ENCODE measurements at places on chromosomes 11 and 22.

DNA sequence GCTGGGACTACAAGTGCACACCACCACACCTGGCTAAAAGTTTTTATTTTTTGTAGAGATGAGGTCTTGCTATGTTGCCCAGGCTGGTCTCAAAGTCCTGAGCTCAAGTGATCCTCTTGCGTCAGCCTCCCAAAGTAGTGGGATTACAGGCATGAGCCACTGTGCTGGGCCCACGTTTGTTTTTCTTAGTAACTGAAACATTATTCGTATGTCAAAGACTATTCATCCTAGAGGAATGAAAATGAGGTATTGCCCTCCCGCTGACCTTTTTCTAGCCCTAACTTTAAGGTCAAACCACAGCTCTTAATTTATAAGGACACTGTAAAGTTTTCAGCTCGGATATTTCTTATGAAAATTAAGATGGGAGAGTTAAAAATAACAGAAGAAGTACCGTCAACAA, 33.2 kb upstream of the PAX6 start:
- DNase-seq, result peak; percentile 11

DNA sequence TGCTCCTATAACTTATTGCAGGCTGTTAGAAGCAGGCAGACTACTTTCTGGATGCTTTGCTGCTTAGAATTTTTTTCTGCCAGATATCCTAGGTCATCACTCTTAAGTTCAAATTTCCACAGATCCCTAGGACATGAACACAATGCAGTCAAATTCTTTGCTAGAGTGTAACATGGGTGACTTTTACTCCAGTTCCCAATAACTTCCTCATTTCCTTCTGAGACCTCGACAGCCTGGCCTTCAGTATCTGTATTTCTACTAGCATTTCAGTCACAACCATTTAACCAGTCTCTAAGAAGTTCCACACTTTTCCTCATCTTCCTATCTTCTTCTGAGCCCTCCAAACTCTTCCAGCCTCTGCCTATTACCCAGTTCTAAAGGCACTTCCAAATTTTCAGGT, 60.4 kb upstream of the ZBED5 start:
- no peak for DNase-seq

DNA sequence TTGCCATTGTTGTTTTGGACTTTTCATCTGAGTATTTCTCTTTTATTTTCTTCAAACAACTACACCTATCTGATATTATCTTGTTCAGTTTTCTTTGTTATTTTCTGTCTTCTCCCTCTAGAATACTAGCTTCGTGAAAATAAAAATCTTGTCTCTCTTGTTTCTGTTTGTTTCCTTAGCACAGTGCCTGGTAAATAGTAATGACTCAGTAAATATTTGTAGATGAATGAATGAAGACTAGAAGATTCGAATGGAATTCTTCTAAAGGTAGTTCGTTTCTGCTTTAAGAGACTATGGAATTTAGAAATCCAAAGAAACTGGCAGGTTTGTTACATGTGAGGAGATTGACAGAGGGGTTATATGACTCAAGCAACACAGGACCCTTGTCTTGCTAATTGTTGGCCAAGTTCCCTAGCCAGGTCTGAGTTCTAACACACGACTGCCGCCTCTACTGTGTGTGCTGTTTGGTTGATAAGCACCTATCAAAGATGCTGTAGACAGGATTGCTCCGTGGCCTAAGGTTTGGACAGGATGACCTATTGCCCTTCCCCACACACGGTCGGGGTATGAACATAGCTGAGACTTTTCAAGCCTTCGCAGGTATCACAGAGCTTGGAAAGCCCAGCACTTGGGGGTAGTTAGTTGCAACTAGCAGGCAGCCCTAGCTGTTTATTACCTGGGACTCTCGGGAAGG, 831 bp upstream of the TMEM135 start:
- no peak for DNase-seq

- DNase-seq, result no peak
Observed at GRCh38 chr22:27867953-27868731, 50.9 kb downstream of the PITPNB start.

GRCh38 chr11:2092956-2093412, 46.2 kb downstream of the IGF2 start:
- DNase-seq, result peak; percentile 82

DNA sequence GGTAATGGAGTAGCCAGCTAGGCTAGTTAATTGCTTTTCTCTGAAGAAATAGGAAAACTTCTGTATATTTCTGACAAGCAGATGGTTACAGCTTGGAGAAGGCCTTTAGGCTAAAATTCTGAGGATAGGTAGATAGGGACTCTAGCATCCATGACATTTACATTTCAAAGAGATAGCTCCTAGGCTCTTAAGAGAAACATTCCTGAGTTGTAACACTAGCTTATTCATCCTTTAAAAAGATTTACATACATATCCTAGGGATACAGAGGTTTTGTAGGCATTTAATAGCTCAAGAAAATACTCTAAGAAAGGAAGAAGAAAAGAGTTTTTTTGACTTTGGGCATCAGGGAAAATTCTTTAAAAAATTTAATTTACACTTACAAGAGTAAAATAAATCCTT, 130.9 kb upstream of the CCDC179 start:
- no peak for DNase-seq

DNA sequence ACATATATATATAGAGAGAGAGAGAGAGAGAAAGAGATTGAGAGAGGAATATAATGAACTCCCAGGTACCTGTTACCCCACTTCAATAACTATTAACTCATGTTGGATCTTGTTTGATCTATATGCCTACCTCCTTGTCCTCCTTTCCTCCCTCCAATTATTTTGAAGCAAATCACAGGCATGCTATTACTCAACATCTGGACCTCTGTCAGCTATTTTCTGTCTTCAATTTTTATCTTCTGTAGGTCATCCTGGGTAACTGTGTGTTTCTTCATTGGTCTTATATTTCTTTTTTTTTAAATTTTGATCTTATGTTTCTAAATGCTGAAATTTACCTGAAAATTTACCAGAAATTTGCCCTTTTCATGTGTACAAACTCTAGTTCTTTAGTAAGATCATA, 24.8 kb downstream of the UVRAG start:
- DNase-seq, result no peak

GRCh38 chr11:72411623-72412419, 22.5 kb downstream of the CLPB start:
- peak; percentile 21 for DNase-seq

DNA sequence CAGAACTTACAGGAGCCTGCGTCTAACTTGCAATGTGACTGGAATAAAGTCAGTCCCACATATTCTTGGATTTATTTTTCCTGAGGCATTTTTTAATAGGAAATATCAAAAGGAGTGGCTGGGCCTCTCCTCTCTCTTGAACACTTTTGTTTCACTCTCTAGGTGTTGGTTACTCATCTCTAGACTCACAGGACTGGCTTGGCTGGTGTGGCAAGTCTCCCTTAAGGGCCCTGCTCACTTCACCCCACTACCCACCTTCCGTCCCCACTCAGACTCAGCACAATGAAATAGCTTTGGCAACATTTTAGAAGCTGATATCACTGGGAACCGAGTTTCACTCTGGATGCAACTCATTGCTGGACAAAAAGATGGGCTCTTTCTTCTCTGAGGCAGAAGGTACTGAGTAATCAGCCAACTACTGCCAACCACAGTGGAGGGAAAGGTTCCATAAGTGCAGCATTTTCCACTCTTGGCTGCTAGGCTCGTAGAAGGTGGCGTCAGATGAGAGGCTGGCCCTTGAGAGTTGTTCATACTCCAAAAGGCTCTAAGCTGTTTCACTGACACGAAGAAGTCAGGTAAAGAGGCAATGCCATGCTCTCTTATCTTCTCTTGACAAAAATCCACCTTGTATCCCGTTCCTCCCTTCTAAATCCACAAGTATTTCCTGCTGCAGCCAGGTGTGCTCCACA, 390.6 kb downstream of the SOX6 start:
- no peak for DNase-seq

GRCh38 chr11:92416971-92417725, 192.5 kb downstream of the FAT3 start:
- DNase-seq, result no peak

GRCh38 chr11:44698252-44698912, 28.4 kb upstream of the TSPAN18 start:
- no peak for DNase-seq

DNA sequence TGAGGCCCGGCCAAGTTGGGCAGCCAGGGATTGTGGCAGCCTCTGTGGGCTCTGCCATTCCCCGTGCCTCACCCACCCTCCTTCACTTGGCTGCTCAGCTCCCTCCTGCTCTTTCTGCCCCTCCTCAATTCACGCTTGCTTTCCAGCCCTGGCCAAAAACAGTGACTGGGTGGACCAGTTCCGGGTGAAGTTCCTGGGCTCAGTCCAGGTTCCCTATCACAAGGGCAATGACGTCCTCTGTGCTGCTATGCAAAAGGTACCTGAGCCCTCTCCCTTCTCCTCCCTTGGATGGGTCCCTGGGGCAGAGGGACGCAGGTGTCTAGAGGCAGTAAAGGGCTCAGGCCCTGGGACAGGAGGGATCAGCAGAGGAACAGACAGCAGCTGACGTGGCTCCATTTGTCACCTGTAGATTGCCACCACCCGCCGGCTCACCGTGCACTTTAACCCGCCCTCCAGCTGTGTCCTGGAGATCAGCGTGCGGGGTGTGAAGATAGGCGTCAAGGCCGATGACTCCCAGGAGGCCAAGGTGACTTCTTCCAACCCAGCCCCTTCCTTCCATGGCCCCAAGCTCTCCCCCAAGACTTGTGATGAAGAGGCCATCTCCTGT, 2.7 kb downstream of the FREY1 start:
- no peak for DNase-seq

DNA sequence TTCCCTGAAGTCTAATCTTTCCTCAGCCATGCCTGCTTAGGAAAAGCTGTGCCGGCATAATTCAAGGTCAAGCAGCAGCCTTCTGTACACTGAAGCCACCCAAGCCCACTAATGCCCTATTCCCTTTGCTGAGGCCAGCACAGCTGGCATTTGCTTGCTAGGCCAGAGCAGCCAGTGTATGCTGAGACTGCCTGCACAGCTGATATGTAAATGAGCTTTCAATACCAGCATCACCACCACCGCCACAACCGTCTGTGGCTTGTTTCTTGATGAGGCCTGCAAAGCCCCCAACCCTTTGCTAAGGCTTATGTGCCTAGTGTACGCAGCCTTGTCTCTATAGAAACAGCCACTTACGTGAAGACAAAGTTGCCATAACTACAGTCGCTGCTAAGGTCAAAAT, 56.3 kb upstream of the TNRC6B start:
- no peak for DNase-seq

GRCh38 chr11:44620328-44620725, 54.9 kb downstream of the CD82 start:
- DNase-seq, result no peak

- DNase-seq, result no peak
Observed at GRCh38 chr11:113174882-113175281, 139.5 kb upstream of the TTC12 start.

DNA sequence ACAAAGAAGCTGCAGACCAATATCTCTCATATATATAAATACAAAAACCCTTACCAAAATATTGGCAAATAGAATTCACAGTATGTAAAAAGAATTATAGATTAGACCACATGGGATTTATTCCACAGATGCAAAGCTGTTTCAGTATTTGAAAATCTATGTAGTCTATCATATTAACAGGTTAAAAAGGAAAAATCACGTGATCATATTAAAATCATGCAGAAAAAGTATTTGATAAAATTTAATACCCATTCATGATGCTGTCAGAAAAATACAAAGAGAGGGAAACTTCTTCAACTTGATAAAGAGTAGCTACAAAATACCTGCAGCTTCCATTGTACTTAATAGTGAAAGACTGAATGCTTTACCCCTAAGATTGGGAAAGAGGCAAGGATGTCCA, 67.2 kb upstream of the CD44 start:
- DNase-seq, result no peak

DNA sequence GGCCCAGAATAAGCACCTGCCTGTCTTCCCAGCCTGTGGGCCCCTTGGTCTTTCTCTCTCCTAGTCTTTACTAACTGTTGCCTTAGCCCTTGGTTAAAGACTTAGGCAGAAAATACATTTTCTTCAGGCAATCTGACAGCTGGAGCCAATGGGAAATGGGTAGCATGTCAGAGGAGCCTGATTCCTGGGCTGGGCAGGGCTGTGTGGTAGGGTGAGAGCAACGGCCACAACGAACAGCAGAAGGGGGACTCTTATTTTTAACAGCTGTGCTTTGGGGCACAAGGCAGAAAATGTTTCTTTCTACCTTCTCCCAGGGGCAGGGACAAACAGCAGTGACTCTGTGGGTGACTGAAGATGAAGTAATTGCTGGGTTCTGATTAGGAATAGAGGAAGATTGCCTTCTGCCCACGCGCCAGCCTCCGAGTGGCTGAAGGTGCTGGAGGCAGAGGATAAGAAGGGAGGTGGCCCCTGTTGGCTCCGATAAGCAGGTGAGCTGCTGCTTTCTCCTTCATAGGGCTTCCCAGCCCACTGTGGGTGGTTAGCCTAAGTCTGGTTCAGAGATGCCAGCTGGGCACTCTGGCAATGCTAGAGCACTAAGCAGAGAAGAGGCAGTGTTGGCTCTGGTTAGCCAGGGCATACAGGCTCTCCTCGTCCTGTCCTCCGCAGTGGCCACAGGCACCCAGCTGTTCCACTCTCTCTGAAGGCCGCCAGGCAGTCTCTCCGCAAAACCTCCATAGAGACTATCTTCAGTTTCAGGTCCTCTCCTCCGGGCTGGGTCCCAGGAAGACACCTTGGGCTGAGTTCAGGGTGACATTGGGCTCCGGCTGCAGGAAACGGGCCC, 1.5 kb downstream of the YPEL4 start:
- no peak for DNase-seq

DNA sequence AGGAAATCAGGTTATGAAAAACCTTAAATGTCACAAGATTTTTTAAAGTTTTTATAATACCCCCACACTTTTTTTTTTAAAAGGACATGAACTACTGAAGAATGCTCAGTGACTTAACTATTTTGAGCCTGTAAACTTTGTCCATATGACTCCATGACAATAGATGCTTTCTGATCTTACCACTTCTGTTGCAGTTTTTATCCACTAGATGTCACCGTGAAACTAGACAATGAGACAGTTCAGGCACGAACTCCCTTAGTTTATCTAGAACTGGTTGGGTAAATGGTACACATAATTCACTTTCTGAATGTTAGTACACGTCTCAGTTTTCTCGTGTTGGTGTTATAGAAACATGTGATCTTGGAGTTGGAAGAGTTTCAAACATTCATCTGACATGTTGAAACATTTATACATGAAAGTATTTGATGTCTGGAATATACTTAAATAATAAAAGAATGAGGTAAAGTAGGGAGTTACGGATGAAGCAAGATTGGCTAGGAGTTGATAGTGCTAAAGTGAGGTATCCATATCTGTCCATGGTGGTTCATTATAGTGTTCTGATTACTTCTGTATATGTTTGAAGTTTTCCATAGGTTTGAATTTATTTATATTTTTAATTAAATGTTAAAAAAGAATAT, 8.1 kb downstream of the CCDC15 start:
- DNase-seq, result peak; percentile 27

DNA sequence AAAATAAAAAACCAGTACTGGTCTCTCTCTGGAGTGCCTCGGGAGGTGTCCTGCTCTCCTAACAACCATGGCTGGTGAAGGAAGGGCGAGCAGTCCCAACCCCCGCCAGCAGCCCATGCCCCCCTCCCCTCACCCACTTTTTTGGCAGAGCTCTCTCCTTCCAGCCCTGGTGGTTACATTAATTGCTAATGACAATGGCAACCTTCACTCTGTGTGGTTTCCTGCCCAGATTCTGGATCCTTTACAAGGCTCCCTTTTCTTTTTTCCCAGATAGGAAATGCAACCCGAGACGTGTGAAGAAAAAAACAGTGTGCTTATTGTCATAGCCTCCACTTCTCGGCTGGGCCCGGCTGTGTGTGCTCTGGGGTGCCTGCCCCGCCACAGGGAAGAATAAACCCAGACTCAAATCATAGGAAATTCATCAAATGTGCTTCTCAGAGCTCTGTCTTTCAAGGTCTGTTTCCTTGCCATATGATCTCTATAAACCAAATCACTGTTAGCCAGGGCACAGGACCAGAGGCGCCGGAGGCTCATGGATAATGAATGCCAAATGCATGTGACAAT, 513.0 kb downstream of the SOX6 start:
- DNase-seq, result no peak
